ENCODE measurements at places on chromosomes 2 and 18. TPM values are rescaled to one million over a fixed set of nuclear protein-coding genes. Genes with fewer than 3 reads are reported as not detected.

Gene TUBA4B
- not detected for total RNA-seq

Gene SPHKAP
- 0.35 TPM for total RNA-seq

Gene YPEL5
- total RNA-seq = 101 TPM

Gene CPO
- not detected for total RNA-seq

Gene ABCG5
- not detected for total RNA-seq

Gene PFN4
- total RNA-seq = 1.5 TPM

Gene RESP18
- not detected for total RNA-seq

Gene CEBPZOS
- total RNA-seq = 38.8 TPM

Gene ZNF804A
- total RNA-seq = 0.78 TPM

Gene DNAJC5G
- not detected for total RNA-seq

Gene EPB41L3
- total RNA-seq = 68.9 TPM

Gene POTEC
- total RNA-seq = not detected

Gene ARHGEF4
- total RNA-seq = 11.1 TPM

Gene RMDN2
- total RNA-seq = 23.1 TPM

All from upper lobe of right lung (tissue), 1 donor.